Lower lobe of right lung (tissue), 2 donors: ENCODE measurements at places on chromosomes 6 and 20. TPM values are rescaled to one million over a fixed set of nuclear protein-coding genes. Genes with fewer than 3 reads are reported as not detected.

Gene TRIM39
- 13.3 TPM for total RNA-seq

Gene CGA
- not detected for total RNA-seq

Gene BPIFB4
- not detected for total RNA-seq

Gene ETV7
- total RNA-seq: 5.2 TPM

GRCh38 chr6:98054453-98054852 is 771.4 kb upstream of the MMS22L start:
- no peaks in the 10 kb centered on the region for H3K4me1 ChIP-seq
- no peaks in the 10 kb centered on the region for H3K36me3 ChIP-seq
- no peak for DNase-seq
- H3K27ac ChIP-seq: no peak overlapping the region
- H3K4me3 ChIP-seq: no peak overlapping the region
- H3K27me3 ChIP-seq: no peaks in the 10 kb centered on the region

DNA sequence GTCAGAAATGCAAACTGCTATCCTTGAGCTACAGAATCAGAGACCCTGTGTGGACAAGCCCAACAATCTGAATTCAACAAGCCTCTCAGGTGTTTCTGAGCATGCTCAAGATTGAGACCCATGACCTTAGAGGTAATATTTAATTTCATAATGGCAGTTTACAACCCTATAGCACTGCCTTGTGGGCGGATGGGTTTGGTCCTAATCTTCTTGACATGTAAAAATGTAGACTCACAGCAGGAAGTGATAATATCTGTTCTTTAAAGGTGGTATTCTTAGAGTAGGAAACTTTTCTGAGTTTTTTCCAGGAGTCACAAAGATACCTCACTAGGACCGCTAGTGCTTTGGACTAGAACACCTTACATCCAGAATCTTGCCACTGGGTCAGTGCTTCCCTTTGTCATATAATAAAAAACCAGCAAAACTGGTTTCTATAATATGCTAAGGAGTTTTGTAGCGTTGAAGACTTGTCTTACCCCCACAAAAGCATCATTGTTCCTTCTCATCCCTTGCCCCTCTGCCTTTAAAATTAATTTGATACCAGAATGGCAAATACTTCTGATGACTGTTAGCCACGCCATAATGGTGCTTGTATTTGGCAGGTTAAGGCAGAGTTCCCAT is 52.6 kb downstream of the E2F3 start:
- H3K4me3 ChIP-seq: no peak overlapping the region
- H3K27ac ChIP-seq: no peak overlapping the region
- no peaks in the 10 kb centered on the region for H3K27me3 ChIP-seq
- no peaks in the 10 kb centered on the region for H3K36me3 ChIP-seq

DNA sequence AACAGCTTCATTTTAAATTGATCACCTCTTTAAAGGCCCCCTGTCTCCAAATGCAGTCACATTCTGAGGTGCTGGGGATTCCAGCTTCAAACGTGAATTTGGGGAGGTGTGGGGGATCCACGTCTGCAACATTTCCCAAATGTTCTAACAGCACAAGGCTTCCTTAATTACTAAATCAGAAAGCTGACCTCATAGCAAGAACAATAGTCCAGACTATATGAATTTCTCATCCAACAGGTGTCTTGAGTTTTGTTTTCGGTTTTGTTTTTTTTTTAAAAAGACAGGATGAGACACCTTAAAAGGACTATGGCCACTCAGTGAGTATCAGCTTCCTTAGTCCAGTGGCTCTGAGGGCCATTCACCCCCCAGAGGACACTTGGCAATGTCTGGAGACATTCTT is 11.5 kb downstream of the ATP9A start:
- H3K4me3 ChIP-seq: no peak overlapping the region
- H3K27me3 ChIP-seq: no peaks in the 10 kb centered on the region
- H3K27ac ChIP-seq: no peak overlapping the region
- no peaks in the 10 kb centered on the region for H3K36me3 ChIP-seq
